OCI-LY7 (cell line): ENCODE measurements at places on chromosomes 4 and X.

- DNase-seq = no peak
Observed at GRCh38 chr4:137384476-137384875, 147.8 kb downstream of the PCDH18 start.

DNA sequence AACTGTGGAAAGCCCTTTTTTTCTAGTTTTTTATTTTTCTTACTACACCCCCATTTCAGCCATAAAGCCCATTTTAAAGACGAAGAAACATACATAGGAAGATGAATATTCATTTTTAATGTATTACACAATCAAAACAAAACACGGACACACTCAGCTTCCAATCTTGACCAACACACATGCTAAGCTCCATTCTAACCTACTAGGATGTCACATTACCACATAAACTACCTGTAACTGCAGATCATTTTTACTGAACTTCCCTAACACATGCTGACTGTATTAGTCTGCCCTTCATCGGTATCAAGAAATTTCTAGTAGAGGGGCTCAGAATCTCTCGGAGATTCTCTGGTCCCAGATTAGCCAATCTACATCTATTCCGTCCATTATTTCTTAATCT lies 1.8 kb downstream of the CCNI start:
- DNase-seq = no peak

DNA sequence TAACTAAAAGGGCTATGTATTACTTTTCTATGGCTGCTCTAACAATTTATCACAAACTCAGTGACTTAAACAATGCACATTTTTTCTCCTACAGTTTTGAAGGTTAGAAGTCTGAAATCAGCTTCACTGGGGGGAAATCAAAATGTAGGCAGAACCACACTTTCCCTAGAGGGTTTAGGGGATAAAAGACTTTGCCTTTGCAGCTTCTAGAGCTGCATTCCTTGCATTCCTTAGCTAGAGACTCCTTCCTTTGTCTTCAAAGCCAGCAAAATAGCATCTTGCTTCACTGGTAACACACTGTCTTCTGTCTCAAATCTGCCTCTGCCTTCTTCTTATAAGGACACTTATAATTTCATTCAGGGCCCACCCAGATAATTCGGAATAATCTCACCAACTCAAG lies 152.4 kb upstream of the SPIN4 start:
- no peak for DNase-seq

GRCh38 chr4:141849778-141850177 lies 213.4 kb downstream of the IL15 start:
- DNase-seq = no peak

DNA sequence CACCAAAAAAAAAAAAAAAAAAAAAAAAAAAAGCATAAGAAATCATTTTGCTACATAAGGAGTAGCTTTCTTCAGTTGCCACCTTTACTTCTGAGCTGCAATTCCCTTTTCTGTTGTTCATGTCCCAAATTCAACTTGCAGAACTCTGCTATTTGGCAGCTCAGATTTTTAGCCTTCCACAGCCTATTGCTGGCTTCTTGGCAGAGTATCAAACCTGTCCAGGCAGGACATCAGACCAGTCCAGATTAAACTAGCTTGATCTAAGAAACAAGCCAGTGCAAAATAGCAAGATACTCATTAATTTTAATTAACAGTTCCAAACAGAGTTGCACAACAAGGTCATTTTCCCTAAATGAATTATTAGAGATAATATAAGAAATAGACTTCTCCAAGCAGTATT lies 123.6 kb upstream of the NR3C2 start:
- no peak for DNase-seq

DNA sequence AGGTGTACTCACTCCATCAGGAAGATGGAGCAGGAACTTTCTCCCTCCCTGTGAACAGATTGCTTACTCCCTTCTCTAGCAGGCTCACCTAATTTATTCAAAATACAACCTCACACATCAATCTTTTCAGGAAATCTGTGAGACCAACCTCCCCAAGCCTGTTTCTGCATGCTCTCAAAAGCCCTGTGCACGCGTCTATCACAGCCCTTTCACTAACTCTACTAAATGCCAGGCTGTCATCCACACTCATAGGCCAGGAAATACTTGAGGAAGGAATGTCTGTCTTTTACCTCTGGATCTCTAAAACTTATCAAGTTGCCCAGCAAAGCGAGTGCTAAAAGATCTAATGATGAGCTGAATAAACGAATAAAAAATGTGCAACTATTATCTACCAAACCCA lies 11.2 kb downstream of the CAMK2D start:
- no peak for DNase-seq

GRCh38 chr4:186676531-186677161 lies 47.0 kb downstream of the FAT1 start:
- DNase-seq = no peak

GRCh38 chr4:3781193-3781886 lies 15.2 kb downstream of the ADRA2C start:
- DNase-seq = peak; percentile 54

DNA sequence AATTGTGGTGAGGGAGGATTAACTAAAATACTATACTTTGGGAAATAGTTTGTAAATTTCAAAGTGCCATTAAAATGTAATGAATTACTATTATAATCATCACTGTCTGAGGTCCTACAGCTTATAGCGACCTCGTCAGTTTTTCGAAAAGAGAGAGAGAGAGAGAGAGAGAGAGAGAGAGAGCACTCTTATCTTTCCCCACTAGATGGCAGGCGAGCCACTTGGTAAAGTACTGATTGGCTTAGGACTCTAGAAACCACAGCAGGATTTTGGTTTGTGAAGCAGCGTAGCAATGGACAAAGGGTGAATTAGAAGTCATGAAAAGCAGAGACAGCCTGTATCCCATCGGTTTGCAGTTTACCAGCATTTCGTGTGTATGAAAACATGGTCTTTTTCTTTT lies 52.5 kb downstream of the LINC00632 start:
- peak; percentile 54 for DNase-seq

- DNase-seq = no peak
Observed at GRCh38 chr4:185657183-185657582, 121.9 kb upstream of the PDLIM3 start.

- DNase-seq = no peak
Observed at GRCh38 chr4:13980317-13981310, 353.1 kb upstream of the BOD1L1 start.

GRCh38 chrX:52424656-52425055 lies 55.8 kb downstream of the XAGE2 start:
- DNase-seq = no peak
